ENCODE measurements at places on chromosomes 16 and 17. TPM values are rescaled to one million over a fixed set of nuclear protein-coding genes. Genes with fewer than 3 reads are reported as not detected.

Gene ZNF385C
- not detected for total RNA-seq

Gene CES5A
- not detected for total RNA-seq

Gene SPNS3
- total RNA-seq: 0.04 TPM

Gene ANKRD40CL
- total RNA-seq: not detected

Gene AATK
- 0.27 TPM for total RNA-seq

Gene TOX3
- total RNA-seq: not detected

Gene SPSB3
- 50.4 TPM for total RNA-seq

Gene KRT12
- total RNA-seq: not detected

Gene MTSS2
- total RNA-seq: 28.9 TPM

Gene QRICH2
- total RNA-seq: 1.8 TPM

Gene TMC5
- not detected for total RNA-seq

Gene CCL13
- not detected for total RNA-seq

Gene CCL7
- not detected for total RNA-seq

Gene C16orf92
- total RNA-seq: not detected

Gene MVD
- 238 TPM for total RNA-seq

Gene PTX4
- not detected for total RNA-seq

Gene CTRB1
- not detected for total RNA-seq

Gene LSM12
- total RNA-seq: 55.6 TPM

Gene OR3A2
- total RNA-seq: not detected

Gene LGALS9B
- 0.78 TPM for total RNA-seq

Gene CLEC3A
- not detected for total RNA-seq

Gene TMEM97
- total RNA-seq: 31.0 TPM

Gene UTS2R
- total RNA-seq: not detected

Gene ARHGDIA
- total RNA-seq: 312 TPM

Gene WNT9B
- total RNA-seq: not detected

Gene SOX8
- total RNA-seq: not detected

Gene KCNJ12
- total RNA-seq: 0.08 TPM

Gene PYDC1
- not detected for total RNA-seq

Gene SLC47A1
- total RNA-seq: 1.3 TPM

Gene ARL5C
- total RNA-seq: not detected

Gene TPSD1
- total RNA-seq: not detected

Gene OTOA
- not detected for total RNA-seq

Gene FBXW10B
- 0.08 TPM for total RNA-seq

Gene GPRC5C
- 9.1 TPM for total RNA-seq

Gene CACNG1
- not detected for total RNA-seq

Gene LDHD
- total RNA-seq: 0.53 TPM

Gene UNC13D
- total RNA-seq: 1.2 TPM

Gene MYOCD
- total RNA-seq: not detected

Gene PABPN1L
- not detected for total RNA-seq

Gene CASKIN1
- total RNA-seq: 0.16 TPM

Gene GINS2
- total RNA-seq: 6.5 TPM

Gene SULT1A4
- total RNA-seq: 0.76 TPM

Gene NHLRC4
- 0.11 TPM for total RNA-seq

Gene MAP2K6
- total RNA-seq: 0.08 TPM

Gene GJD3
- total RNA-seq: not detected

Gene HSF5
- total RNA-seq: not detected

Gene MMP25
- 0.04 TPM for total RNA-seq
